NCI-H1694 (cell line): ENCODE measurements at places on chromosomes 7 and 10.
A peak's percentile ranks its signal among the peaks of the same experiment; 100 is the strongest.

GRCh38 chr7:40471891-40472290 lies 337.1 kb downstream of the SUGCT start:
- no peak for DNase-seq

DNA sequence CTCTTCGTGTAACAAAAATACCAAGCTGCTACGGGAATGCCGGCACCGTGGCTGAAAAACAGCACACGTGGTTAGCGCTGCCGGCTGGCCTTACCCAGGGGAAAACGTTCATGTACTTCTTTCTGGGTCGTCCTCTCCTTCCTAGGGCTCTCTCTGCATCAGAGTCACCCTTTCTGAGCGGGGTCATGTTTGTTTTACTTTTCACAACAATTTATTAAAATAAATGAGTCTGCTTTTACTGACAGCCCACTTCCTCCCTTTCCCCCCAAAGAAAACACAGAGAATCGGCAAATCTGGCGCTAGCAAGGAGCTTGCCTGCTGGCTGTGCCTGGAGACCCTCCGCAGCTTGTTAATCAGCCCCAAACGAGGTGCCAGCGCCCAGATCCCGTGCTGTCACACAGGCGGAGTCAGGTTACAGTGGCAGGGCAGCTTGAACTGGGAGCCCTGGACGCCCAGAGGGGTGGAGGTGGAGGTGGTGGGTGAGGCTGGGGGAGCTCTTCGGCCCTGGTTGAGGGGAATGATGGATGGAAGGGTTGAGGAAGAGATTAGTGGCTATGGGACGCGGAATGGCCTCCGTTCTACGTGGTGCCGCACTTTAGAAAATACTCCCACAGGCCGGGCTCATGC lies 162.2 kb upstream of the TNS3 start:
- no peak for DNase-seq

DNA sequence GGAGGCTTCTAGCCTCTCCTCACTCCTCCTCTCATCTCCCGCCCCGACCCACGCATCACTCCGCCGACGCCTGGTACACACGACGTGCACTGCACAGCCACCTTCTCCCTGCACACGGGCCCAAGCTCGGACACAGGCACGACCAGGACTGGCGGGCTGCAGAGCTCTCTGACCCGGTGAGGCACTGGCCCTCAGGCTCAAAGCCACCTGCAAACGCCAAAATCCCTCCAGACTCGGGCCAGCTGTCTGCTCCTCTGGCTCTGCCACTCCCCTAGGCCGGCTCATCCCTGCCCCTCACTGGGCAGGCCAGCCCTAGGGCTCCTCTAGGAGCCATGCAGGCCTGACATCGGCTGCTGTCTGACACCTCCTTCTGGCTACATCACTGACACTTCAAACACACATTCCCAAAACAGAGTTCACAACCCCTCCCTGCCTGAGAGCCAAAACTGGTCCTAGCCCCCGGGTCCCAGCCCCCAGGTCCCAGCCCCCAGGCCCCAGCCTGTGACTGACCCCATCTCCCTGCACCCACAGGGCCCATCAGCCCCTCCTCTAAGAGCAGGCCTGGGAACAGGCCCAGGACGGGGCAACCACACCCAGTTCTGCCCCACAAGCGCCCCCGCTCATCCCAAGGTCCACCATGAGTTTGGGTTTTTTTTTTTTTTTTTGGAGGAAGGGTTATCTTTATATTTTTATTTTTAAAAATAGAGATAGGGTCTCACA lies 35.1 kb downstream of the MAD1L1 start:
- no peak for DNase-seq

GRCh38 chr7:122532406-122533269 lies 166.3 kb downstream of the RNF133 start:
- peak; percentile 12 for DNase-seq

GRCh38 chr7:19919261-19920095 lies 146.1 kb upstream of the TMEM196 start:
- DNase-seq, result no peak

GRCh38 chr10:22333167-22333974 lies 11.9 kb upstream of the SPAG6 start:
- no peak for DNase-seq

GRCh38 chr10:24707445-24707844 lies 16.2 kb downstream of the ARHGAP21 start:
- DNase-seq, result no peak

DNA sequence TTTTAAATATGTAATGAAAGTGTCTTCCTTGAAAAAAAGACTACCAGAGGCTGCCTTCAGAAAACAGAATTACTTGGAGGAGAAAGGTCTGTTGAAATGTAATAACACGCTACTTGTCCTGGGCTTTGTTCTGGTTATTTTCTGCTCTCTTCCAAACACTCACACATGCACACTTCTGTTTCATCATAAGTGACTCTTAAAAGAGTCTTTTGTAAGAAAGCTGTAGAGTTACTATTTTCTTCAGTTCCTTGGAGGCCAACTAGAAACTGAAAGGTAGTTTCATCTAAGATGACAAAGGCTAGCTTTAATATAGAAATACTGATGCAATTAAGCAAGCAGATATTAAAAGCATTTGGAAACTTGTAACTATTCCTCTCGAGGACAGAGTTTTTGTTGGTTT lies 39.1 kb downstream of the TASOR2 start:
- no peak for DNase-seq

DNA sequence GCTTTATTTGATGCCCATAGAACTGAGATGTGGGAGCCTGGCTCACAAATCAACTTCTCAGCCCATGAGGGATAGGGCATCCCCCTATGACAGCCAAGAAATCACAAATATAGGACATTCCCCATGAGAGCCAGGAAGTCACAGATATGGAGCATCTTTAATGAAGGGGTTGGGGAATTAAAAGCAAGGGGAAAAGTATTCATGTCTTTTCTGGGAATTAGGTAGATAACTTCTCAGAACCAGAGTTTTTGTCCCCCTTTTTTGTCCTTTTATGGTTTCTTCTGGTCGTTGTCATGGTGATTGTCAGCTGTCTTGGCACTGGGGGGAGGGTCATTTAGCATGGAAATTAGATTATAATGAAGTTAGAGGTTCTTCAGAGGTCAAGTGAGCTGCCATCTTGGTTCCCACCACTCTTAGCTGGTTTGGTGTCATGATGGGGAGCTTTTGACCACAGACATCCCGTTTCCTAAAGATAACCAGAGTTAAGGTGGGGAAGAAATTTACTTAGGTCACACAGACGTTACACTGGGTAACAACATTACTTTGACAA lies 56.9 kb downstream of the NOD1 start:
- no peak for DNase-seq

- DNase-seq, result no peak
These were observed 608.6 kb downstream of the GATA3 start for GRCh38 chr10:8663131-8663530.

- DNase-seq, result no peak
These were observed 583.6 kb upstream of the LRRN3 start for GRCh38 chr7:110507369-110507768.

DNA sequence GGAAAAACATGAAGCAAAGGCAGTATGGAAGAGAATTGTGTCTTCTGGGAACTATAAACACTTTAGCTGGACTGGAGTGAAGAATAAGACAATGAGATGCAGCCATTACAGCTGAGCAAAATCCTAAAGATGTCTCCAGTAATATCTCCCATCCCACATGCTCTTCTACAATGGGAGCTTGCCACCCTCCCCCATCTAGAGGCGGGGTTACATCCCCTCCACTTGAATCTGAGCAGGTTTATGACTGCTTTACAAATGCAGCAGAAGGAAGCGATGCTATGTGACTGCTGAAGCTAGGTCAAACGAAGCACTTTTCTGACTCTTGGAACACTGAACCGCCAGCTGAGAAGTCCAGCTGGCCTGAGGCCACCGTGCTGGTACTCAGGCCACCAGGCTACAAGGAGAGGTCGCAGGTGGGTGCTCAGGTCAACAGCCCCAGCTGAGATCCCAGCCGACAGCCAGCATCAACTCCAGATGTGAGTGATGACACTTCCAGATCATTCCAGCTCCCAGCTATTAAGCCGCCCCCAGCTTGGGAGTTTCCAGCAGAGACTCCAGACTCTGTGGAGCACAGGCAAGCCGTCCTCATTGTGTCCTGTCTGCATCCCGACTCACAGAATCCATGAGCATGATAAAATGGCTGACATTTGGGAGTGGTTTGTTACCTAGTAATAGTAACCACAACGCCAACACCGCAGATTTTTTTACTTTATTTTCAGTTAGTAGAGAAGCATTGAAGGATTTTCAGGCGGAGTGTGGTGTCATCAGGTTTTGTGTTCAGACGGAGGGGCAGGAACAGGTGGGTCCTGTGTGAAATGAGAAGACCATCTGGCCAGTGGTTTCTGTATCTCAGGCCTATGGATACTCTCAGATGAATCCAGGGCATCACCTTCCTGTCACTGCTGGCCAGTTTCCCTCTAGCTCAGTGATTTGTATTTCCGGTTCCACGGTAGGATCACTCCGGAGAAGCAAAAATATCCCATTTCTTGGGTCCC lies 89.3 kb downstream of the NPY start:
- no peak for DNase-seq

- no peak for DNase-seq
These were observed 1183.7 kb upstream of the SORCS1 start for GRCh38 chr10:108348215-108348614.

DNA sequence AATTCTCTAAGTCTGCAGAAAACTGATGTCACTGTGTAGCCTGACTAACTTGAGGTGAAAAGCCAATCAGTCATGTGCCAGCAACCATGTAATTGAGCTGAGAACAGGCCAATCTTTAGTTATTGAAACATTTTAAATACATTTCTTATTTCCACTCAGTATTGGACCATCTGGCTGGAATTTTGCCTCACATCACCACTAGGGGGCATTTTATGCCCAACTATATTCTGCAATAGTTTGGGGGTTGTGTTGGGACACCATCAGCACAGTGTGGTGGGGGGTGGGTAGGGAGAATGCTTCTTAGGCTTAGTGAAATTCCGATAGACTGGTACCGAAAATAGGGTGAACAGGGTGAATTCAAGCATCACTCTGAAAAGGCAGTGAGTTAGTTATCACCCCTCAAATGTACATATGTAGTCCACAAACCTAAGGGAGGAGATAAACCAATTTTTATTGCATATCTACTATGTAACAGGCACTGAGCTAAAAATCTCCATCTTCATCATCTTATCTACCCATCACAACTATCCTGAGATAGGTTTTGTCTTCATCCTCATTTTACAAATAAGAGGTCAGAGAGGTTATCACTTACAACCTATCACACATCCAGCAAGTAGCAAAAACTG lies 17.8 kb downstream of the NPSR1 start:
- peak; percentile 52 for DNase-seq

DNA sequence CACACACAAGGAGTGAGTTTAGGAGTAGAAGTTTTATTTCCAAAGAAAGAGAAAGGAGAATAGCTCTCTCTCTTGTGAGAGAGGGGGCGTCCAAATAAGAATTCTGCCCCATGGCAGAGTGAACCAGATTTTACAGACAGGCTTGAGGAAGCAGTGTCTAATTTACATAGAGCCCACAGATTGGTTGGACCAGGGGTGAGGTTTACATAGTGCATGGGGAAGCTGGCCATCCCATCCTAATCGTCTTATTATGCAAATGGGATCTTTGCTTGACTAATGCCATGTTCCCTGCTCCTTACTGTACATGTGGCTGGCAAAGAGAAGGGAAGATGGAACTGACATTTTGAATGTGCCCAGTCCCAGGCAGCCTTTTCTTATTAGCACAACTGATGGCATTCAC lies 60.0 kb upstream of the ACSM6 start:
- DNase-seq, result no peak

- DNase-seq, result no peak
These were observed 9.8 kb downstream of the PWWP2B start for GRCh38 chr10:132406750-132407149.

DNA sequence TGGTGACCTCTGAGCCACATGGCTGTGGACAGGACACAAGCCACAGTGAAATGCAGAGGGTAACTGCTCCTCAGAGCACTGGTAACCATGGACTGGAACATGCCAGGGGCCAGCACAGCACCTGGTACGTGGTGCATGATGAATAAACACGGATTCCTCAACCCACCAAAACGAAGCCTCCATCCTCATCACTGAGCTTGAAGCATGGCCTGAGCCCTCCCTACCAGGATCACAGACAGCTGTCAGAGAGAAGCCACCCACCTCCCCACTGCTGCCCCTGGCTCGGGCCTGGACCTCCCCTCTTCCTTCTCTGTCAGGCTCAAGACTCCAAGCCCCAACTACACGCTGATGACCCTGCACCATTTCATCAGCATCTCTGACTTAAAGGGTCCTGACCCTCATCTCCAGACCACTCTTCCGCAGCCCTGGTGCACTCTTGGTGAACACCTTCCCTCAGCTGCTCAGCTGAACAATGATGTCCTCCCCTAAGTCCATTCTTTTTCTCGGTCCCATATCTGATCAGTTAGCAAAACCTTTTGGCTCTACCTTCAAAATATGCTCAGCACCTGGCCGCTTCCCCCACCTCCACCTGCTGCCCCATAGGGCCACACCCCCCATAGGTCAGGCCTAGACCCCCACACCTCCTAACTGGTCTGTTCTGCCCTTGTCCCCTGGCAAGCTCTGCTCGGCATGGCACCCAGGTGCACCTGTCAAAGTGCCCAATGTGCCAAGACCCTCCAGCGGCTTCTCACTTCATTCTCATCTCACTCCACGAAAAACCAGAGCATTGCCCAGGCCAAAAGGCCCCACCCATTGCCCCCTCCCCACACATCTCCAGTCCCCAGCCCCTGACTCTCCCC lies 141.1 kb downstream of the MAPK8 start:
- no peak for DNase-seq

GRCh38 chr7:91462316-91462715 lies 198.1 kb downstream of the FZD1 start:
- no peak for DNase-seq

- no peak for DNase-seq
These were observed 240.3 kb upstream of the KLF6 start for GRCh38 chr10:4025339-4025738.

DNA sequence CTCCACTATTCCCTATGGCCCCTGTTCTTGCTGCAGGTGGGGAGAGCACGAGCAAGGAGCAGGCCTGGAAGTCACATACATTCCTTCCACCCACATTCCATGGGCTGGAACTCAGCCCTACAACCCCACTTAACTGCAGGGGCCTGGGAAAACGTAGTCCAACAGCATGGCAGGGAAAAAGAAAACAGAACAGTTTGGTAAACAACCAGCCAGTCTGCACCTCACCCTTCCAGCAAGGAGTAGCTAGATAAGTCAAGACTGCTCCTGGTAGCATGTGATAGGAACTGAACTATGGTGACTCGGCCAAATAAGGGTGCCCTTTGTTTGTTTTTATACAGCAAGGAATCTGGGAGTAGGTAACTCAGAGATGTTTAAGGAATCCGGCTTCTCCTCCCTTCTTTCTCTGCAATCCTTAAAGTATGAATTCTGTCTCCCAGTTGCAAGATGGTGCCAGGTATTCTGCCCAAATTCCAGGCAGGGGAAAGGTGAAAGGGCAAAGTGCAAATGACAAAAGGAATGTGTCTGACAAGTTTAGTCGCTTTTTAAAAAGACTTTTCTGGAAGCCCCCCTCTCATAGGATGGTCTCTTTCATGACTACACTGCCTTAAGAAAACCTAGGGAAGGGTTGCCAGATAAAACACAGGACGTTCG lies 311.7 kb upstream of the NEBL start:
- DNase-seq, result no peak

DNA sequence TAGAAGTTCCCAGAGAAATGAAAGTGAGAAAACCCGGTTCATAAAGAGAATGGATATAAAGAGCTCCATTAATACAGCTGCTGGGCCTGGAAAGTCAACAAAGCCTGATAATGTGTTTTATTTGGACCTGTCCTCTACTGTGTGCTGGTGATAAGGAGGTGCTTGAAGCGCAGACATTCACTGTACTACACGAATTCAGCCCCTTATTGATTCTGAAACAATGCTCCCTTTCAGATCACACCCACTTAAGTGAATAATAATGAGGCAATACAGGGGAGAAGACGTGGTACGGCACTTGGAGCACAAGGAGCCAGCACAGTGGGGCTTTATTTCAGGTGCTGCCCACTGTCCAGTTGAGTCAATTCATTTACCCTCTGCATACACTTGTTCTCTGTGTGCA lies 260.8 kb downstream of the FGFR2 start:
- DNase-seq, result no peak
